Effector memory CD4-positive, alpha-beta T cell (primary cell): ENCODE measurements at places on chromosomes 3 and 15.

DNA sequence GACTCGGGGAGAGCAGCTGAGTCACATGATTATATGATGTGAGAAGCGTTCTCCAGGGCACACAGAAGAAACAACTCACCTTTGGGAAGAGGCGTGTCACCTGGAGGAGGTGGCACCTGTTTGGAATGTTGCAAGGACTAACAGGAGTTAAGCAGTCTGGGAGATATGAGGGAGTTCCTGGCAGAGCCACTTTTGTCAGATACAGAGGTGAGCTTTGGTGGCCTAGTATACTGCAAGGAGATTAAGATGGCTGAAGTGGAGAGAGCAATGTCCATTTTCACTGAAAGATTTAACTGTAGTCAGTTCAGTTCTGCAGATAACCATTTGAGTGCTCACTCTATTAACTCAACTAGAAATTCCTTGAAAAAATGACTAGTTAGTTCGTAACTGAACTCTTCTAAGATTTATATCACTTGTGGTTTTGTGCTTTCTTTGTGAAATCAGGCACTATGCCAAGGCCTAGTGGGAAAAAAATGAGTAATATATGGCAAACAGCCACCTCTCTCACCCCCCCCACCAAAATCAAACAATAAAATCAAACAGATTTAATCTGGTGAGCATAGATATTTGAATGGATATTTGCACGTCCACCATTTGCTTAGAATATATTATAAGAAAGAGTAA, 61.3 kb downstream of the CRYBG3 start:
- no peak for DNase-seq

- no peak for DNase-seq
Measured at GRCh38 chr3:157502916-157503595, at the start of gene VEPH1. VEPH1 (minus strand) TSS chr3:157503416; CDS start chr3:157495349, 8,067 bp downstream.

- DNase-seq = no peak
Measured at GRCh38 chr3:146166415-146166821, 5.4 kb upstream of the PLOD2 start.

GRCh38 chr3:71859123-71859519, 74.2 kb upstream of the PROK2 start:
- DNase-seq = no peak

- no peak for DNase-seq
Measured at GRCh38 chr3:17805461-17805940, 63.1 kb upstream of the TBC1D5 start.
